Adrenal gland (tissue), 19 donors: ENCODE measurements at places on chromosomes 2 and 18.

- H3K36me3 ChIP-seq, result no peaks in the 10 kb centered on the region
- peak overlapping the region; percentile 46 for H3K27ac ChIP-seq
- H3K27me3 ChIP-seq, result no peaks in the 10 kb centered on the region
- no peaks in the 10 kb centered on the region for H3K4me1 ChIP-seq
These were observed 42.0 kb upstream of the EDAR start for GRCh38 chr2:109030870-109031475.

DNA sequence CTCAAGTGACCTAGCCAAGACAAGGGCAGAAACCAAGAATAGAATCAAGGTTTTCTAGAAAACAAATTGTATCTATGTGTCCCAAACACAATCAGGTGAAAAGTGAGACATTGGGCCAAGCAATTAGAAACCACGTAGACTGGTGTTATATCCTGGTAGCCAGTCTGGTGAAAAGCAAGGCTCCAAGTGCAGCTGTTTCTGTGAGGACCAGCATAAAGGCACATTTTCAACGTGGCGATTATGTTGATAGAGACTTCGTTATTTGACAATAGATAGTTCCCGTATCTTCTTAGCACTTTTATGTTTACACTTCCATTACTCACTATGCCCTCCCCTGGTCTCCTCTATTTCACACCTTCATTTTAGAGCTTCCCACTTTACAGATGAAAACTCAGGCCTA lies 103.2 kb upstream of the ZFP36L2 start:
- H3K36me3 ChIP-seq, result no peaks in the 10 kb centered on the region
- H3K27ac ChIP-seq, result no peak overlapping the region
- DNase-seq, result no peak
- H3K27me3 ChIP-seq, result no peaks in the 10 kb centered on the region

GRCh38 chr18:56470406-56471351 lies 167.7 kb downstream of the TXNL1 start:
- H3K4me1 ChIP-seq, result no peaks in the 10 kb centered on the region
- no peaks in the 10 kb centered on the region for H3K27me3 ChIP-seq
- H3K27ac ChIP-seq, result no peak overlapping the region
- H3K4me3 ChIP-seq, result no peak overlapping the region
- DNase-seq, result no peak

- DNase-seq, result no peak
- no peaks in the 10 kb centered on the region for H3K4me1 ChIP-seq
- H3K27me3 ChIP-seq, result no peaks in the 10 kb centered on the region
- H3K27ac ChIP-seq, result no peak overlapping the region
- H3K36me3 ChIP-seq, result no peaks in the 10 kb centered on the region
These were observed 54.8 kb downstream of the RAPGEF4 start for GRCh38 chr2:172790404-172790803.

DNA sequence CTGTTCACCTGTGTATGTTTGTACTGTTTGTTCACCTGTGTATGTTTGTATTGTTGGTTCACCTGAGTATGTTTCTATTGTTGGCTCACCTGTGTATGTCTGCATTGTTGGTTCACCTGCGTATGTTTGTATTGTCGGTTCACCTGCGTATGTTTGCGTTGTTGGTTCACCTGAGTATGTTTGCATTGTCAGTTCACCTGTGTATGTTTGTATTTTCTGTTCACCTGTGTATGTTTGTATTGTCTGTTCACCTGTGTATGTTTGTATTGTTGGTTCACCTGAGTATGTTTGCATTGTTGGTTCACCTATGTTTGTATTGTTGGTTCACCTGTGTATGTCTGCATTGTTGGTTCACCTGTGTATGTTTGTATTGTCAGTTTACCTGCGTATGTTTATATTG lies 14.6 kb downstream of the ADI1 start:
- H3K4me3 ChIP-seq, result no peak overlapping the region
- peaks cover 31% of the 10 kb centered on the region for H3K36me3 ChIP-seq
- H3K27ac ChIP-seq, result no peak overlapping the region
- no peaks in the 10 kb centered on the region for H3K27me3 ChIP-seq
- peak; percentile 5 for DNase-seq
- H3K4me1 ChIP-seq, result peaks cover 4% of the 10 kb centered on the region

DNA sequence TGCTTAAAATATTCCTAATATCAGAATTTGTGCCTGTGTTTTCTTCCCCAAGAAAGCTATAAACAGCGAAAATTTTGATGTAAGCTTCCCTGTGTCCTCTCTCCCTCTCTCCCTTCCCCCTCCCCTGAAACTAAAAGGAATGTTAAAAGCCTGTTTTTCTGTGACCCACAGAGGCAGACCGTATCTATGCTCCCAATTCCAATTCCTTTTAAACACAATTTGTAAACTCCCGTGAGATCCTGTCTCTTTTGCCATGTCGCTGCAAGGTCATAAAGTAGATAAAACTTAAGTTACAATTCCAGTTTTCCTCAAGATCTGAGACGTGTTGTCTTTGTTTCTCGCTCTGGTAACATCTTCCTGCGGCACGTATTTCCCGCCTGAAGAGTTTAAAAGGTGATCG lies 23.3 kb downstream of the SKA1 start:
- no peak overlapping the region for H3K27ac ChIP-seq
- H3K36me3 ChIP-seq, result no peaks in the 10 kb centered on the region
- DNase-seq, result no peak
- peaks cover 12% of the 10 kb centered on the region for H3K4me1 ChIP-seq
- no peak overlapping the region for H3K4me3 ChIP-seq
